Posterior cingulate gyrus (tissue), 11 donors: ENCODE measurements at places on chromosomes 5 and 9.

- no peak for DNase-seq
These were observed 15.9 kb downstream of the RETREG1 start for GRCh38 chr5:16600946-16601345.

GRCh38 chr9:15299374-15299939, 7.6 kb downstream of the TTC39B start:
- DNase-seq, result no peak

DNA sequence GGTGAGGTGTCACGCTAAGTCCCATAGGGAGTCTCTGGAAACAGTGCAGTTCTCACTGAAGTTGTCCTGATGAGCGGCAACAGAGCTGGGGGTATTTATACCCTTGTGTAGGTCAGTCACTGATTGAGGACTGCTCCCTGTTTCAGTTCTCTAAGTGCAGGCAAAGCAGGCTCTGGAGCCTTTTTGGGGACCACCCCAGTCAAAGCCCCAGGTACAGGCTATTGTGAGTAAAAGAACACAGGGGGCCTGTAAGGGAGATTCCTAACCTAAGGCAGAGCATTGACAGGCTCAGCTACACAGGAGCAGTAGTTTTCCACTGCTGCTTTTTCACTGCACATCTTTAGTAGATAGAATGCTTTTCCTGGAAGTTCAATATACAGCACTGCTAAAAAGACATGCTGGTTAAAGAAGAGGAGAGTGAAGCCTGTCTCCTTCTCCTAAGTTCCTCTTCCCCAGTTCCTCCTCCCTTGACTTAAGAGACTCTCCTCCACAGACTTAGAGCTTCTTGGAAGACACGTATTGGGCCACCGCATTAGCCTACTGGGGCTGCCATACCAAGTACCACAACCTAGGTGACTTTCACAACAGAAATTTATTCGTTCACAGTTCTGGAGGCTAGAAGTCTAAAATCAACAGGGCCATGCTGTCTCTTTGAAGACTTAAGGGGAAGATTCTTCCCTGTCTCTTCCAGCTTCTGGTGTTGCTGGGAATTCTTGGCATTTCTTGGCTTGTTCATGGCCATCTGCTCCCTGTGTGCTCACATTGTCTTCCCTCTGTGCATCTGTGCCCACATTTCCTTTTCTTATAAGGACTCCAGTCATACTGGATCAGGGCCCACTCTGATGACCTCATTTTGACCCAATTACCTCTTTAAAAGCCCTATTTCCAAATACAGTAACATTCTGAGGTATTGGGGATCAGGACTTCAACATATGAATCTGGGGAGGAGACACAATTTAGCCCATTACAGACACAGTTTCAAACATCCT, 221.0 kb downstream of the ESM1 start:
- DNase-seq, result no peak

GRCh38 chr5:40834391-40834848, 602 bp downstream of the RPL37 start:
- DNase-seq, result no peak

- DNase-seq, result no peak
These were observed 84.4 kb downstream of the CDH18 start for GRCh38 chr5:19903611-19904010.

GRCh38 chr9:95409650-95410426, 92.3 kb upstream of the FANCC start:
- no peak for DNase-seq

DNA sequence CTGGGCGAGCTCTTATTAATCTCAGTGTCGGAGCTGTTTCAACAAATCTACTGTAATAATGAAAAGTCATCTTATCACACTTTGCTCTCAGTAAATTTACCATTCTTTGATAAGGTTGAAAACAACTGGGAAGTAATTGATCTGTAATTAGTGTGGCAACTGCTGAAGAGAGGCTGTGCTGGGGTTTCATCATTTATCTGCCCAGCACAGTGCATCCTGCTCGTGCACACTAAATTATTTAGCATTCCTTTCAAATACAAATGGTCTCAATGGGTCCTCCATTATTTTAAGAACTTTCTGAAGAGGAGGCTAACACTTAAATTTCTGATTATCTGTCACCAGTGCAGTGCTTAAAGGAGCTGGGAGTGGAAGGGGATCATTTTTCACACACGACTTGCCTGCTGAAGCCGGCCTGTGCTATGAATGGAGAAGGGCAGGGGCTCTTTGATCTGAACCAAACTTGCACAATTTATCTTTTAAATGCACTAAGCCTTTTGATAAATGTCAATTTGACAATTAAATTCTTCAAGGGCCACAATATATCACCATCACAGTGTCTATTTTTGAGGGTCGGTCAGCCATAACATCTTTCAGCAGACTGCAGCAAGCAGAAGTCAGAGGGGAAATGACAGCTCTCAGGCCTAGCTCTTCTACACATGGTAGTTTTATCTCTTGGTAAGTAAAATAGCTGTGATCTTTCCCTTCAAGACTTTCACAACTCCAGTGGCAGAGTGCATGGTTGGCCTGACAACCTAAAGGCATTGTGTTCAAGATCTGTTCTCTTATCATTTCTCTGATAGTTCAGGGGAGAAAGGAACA, 106.4 kb upstream of the EFNA5 start:
- DNase-seq, result no peak

GRCh38 chr5:62197697-62198096, 108.3 kb upstream of the KIF2A start:
- DNase-seq, result no peak

DNA sequence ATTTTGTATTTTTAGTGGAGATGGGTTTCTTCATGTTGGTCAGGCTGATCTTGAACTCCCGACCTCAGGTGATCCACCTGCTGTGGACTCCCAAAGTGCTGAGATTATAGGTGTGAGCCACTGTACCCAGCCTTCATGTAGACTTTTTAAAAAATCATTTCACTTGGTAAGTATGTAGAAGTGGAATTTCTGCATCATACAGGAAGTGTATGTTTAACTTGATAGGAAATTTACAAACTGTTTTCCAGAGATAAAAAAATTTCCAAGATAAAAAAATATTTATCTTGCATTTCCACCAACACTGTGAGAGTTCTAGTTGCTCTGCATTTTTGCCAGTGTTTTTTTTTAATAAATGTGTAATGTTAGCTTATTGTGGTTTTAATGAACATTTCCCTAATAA, 155.8 kb downstream of the ZNF608 start:
- DNase-seq, result no peak

DNA sequence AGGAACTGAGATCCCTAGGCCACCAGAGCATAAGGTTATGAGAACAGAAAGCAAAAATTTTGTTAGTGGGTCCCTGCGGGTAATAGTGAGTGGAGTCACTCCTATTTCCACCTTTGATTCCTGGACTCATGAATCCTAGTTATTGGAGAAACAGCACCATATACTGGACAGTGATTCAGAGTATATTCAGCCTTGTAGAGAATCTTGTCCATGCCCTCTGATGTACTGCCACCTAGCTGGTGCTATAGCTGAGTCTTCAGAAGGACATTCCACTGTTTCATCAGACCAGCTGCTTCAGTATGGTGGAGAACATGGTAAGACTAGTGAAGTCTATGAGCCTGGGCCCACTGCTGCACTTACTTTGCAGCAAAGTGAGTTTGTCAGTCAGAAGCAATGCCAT, 25.0 kb upstream of the ITGA2 start:
- no peak for DNase-seq

GRCh38 chr5:166977911-166978422, 1313.5 kb upstream of the WWC1 start:
- no peak for DNase-seq
